ENCODE measurements at places on chromosomes 6 and 20.
A peak's percentile ranks its signal among the peaks of the same experiment; 100 is the strongest.

DNA sequence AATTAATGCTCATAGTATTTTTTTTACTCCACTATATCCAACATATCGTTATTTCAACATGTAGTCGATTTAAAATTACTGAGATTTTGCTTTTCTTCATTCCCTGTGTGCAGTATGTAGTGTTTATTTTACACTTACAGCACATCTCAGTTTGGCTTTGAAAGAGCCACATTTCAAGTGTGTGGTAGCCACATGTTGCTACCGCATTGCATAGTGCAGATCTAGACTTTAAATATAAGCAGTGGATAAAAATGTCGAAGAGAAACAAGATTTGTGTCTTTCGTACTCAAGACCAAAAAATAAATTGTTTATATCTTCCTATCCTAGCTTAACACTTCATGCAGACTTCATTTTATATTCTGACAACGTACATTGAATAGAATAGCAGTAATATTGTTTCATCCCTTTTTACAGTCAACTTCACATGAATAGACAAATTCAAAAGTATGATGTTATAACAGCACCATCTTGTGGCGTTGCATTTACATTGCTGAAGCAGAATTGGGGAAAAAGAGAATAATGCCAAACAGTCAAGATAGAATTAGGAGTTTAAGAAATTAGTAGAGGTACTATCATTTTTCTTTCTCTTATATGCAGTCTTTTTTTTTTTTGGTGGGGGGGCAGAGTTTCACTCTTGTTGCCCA, 29.9 kb downstream of the FBXO5 start:
- peak; percentile 68 for DNase-seq

DNA sequence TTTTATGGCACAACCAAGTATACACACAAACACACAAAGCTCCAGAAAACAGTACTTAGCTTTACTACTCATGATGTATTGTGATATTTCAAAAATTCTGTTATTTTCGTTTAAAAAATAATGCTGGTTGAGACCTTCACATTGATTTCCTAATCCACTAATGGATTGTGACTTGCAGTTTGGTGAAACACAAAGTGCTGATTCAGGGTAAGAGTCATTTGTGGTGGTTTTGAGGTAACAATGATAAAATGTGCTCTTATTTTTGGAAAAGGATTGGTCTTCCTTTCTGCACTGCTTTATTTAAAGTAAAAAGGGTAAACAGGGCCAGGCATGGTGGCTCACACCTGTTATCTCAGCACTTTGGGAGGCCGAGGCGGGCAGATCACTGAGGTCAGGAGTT, 1.9 kb downstream of the AAR2 start:
- no peak for DNase-seq

- DNase-seq = no peak
Measured at GRCh38 chr6:42562788-42563405, 932 bp upstream of the UBR2 start.

DNA sequence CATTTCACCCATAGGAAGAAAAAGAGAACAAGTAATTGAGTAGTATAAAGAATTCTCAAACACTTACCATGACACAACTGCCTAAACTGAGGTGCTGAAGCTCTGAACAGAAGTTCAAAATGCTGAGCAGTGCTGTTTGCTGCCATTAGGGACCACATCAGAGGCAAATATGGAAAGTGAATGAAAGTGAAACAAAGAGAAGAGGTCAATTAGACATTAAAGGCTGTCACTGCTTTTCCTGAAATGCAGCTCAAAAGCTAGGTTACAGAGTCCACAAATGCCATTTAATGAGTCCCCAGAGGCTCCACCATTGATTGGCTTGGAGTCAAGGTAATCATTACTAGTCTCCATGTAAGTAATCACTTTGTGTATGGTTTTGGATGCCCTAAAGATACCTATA, 46.1 kb downstream of the POU3F2 start:
- DNase-seq = no peak

GRCh38 chr6:49384904-49385303, 78.1 kb downstream of the MMUT start:
- peak; percentile 40 for DNase-seq

DNA sequence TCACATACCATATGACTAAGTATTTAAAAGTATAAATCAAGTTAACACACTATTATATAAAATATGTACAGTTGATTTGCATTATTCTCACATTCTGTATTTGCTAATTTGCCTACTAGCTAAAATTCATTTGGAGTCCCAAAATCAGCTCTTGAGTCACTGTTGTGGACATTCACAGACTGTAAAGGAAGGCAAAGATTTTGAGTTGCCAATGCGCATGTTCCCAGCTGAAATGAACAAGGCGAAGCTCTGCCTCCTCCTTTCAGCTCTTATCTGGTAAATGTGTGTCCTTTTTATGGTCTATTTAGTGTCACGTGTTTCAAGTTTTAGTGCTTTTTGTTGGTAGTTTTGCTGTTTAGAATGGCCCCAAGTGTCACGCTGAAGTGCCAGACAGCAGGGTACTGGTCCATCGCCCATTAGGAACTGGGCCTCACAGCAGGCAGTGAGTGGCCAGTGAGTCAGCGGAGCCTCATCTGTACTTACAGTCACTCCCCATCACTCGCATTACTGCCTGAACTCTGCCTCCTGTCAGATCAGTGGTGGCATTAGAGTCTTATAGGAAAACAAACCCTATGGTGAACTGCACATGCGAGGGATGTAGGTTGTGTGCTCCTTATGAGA, 87.2 kb upstream of the ADTRP start:
- no peak for DNase-seq

DNA sequence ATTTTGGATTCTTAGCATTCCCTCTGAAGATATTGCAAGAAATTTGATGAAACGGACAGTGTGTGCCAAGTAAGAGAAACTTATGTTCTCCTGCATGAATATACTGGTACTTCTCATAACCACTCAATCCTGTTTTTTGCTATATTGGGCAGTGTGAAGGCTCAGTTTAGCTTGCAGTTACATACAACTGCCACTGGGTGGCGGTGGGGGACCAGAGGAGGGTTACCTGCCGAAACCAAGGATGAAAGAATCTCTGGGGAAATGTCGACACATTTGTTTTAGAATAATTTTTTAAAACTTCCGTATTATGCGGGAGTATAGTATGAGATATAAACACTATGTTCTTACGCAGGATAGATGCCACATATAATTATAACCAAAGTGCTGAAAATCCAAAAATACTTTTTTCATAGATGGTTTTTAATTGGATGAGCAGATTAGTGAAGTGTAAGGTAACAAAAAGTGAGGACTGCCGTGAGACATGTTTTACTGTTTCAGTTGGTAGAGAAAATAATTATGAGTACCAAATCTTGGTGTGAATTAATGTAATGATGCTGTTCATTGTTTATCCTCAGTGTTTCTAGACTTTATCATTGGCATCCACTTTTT, 9.7 kb downstream of the TRMT11 start:
- peak; percentile 75 for DNase-seq

- no peak for DNase-seq
Measured at GRCh38 chr6:106677282-106677681, 47.9 kb downstream of the QRSL1 start.

DNA sequence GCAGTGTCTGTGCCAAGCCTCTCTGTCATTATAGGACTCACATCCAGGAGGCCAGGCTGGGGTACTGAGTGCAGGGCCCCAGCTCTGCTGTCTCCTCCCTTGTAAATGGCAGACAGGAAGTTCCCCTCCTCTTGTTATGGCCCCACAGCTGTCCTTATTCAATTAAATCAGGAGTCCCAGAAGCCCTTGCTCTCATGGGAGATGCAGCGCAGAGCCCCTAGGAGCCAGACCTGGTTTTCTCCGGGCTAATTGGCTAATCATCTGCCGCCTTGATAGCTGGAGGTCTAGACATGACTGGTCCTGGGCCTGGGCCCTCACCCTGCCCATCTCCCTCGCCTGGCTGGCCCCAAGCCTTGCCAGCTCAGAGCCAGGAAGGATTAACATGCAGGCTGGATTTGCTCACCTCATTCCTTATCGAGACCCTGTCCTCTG, 172.0 kb downstream of the VEGFA start:
- DNase-seq = no peak

DNA sequence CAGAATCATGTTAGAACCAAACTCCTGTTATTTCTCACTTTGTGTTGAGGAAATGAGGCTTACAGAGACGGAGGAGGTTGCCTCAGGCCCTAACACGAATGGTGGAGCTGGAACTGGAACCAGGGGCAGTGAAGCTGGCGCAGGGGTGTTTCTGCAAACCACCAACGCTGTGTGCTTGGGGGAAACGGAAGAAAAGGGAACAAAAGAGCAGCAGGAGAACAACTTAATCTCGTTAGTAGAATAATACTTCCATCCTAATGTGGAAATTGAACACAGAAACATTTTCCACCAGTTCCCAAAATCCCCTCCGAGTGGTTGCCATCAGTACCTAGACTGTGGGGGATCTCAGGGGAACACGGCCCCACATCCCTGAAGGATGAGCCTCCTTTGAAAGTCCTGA, 103.4 kb upstream of the FRMD1 start:
- no peak for DNase-seq

DNA sequence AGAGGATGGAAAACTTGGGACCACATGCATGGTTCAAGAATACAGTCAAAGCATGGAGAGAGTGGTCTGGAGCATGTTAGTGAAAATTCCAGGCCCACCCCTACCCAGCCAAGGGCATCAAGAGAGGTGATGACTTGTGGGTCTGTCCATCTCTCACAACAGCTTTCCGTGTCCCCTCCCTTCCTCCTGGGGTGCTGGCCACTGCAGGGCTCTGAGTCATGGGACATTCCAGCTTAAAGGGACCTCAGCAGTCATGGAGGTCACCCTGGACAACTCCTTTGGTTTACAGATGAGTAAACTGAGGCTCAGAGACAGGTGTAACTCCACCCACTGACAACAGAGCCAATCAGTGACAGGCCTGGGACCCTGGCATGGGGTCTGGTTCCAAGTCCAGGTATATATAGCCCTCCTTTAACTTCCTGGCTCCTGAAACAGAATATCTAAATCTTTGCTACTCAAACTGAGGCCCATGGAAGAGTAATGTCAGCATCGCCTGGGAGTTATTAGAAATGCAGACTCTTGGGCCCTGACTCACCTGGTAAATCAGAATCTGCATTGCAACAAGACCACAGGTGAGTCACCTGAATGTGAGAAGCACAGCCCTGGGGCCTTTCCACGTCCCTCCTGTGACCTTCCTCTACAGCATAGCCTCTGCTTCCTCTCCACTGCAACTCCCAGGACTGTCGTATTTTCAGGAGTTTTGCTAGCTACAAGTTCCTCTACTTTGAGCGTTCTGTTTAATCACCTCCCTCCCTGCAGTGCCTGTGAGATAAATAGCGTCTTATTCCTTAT, 170.2 kb downstream of the ZDHHC14 start:
- no peak for DNase-seq

GRCh38 chr6:42901538-42901957, 14.3 kb upstream of the PTCRA start:
- peak; percentile 89 for DNase-seq

GRCh38 chr6:142570221-142570671, 268.4 kb downstream of the ADGRG6 start:
- peak; percentile 37 for DNase-seq

DNA sequence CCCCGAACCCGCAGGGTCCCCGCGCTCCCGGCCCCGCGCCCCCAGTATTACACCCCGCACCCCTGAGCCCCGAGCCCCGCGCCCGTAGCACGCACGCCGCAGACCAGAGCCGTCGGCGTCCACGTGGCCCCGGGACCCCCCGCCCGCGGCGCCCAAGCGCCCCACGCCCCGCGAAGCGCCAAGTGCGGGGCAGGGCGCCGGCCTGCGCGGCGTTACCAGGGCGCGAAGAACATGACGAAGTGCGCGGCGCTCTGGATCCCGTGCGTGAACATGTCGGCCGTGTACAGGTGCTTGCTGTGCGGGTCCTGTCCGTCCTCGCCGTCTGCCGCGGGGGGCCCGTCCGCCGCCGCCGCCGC, 312 bp downstream of the TXNDC5 start:
- no peak for DNase-seq

DNA sequence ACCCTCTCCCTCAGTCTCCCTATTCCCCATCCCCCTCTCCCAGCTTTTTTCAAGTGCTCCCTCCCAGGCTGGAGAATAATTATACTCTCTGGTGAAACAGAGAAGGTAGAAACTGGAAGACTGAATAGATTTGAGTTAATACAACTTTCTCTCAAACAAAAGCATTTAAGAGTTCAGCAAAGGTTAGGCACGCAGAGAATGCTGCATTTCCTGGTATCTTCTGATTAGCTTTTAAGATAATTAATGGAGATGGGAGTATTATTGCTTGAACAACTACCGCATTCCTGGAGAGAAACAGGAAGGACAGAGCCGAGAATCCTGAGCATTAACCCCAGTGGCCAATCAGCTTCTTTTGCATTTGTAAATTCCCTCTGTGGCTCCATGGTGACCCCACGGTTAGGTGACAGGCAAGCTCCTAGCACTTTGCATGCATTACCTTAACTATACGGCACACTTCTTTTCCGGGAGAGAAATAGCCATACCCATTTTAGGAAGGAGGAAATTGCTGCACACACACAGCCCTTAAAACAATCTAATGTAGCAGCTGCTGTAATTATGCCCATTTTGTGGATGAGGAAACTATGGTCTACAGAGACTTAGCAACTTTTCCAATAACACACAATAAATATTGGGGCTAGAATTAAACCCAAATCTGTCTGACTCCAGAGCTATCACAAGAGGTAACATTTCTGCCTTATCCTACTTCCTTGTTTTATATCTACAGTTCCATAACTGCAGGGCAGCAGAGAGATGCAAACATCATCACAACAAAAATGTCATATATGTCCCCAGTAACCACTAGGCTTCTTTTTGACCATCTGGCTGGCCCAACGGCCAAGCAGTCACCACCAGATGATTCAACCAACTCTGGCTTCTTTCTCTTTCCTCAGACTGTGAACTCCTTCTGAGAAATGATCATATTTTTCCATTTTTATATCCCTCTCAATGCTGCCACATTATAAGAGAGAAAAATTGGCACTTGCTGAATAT, 169.9 kb downstream of the CD24 start:
- DNase-seq = no peak

DNA sequence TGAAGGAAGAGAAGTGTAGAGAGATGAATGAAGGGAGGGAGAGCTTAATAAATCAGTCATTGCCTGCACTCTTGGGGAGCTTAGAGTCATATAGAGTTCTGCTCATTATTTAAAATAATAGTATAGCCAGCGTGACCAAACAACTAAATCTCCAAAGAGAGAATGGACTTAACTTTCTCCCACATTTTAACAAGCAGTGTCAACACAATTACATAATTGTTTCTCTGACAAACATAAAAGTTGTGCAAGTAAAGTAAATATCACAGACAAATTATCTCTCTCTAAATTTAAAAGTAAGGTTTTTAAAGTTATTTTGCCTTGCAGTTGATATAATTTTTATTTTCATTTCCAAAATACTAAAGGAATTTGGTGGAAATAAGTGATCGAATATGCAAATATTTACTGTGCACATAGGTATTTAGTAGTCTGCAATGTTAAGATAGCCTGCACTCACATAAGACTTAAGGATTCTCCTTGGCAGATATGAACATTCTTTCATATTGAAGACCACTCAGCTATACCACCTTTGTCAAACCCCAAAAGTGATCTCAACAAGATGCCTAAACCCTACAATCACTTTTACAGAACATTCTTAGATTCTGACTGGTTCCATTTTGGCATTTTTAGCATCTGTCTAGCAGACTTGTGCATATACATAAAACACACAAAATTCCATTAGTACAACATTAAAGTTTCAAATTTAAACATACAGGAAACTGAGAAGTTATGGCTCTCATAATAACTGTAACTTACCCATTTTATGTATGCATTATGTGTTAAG, 67.7 kb downstream of the KIF6 start:
- DNase-seq = no peak

- DNase-seq = peak; percentile 39
Measured at GRCh38 chr6:161694995-161695394, 421.1 kb upstream of the AGPAT4 start.

Measured in fibroblast of pulmonary artery (primary cell).